ENCODE measurements at places on chromosomes 1 and 21.

- no peak for DNase-seq
Observed at GRCh38 chr1:199811163-199811562, 216.3 kb upstream of the NR5A2 start.

- DNase-seq = peak; percentile 92
Observed at GRCh38 chr1:157193702-157194391, 55.7 kb upstream of the ETV3 start.

GRCh38 chr1:2523891-2524609 lies 2.3 kb downstream of the PANK4 start:
- DNase-seq = no peak

- DNase-seq = peak; percentile 79
Observed at GRCh38 chr1:149962039-149962647, 25.5 kb upstream of the MTMR11 start.

- DNase-seq = no peak
Observed at GRCh38 chr1:9604836-9605235, 16.1 kb downstream of the TMEM201 start.

DNA sequence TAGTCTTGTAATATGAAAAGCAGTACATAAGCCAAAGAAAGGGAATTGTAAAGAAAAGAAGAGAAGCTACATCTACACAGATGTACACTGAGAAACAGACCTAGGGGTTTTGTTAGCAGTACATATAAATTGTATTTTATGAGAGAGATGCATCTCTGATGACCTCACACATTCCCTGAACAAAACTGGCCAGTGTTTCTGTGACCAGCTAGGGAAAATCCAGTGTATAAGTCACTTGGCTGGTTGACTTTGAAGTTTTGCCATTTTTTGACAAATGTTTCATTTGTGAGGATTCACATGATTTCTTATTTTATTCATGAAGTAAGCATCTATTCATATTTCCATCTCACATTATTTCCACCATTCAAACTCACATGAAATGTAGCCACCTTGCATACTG lies 28.3 kb upstream of the DYNLT5 start:
- DNase-seq = no peak

DNA sequence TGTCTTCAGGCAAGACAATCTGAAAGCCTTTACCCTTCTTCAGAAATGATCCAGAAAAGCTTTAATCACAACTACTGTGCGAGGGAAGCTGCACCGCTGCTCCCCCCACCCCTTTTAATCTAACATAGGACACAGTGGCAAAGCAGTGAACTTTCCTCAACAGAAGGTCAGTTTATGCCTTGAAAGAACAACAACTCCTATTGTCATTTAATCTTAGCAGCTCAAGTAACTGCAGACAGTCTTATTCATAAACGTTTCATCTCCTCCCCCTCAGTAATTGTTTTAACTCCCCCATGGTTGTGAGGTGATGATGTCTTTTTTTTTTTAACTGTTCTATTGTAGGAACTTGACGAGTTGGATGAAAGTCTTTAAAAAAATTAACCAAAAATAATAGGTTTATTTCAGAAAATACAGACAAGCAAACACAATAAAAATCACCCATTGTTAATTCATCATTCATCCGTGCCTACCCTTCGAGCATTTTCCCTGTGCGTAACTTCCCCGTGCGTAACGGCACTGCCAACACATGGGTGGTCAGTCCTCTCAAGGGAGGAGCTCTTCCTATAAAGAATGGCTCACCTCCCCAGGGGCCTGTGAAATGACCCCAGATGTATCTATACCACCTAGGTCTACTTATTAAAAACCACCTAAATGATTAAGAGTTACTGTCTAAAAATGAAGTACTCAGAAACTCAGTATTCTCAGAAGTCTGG lies 3.3 kb upstream of the ADAR start:
- DNase-seq = no peak

GRCh38 chr1:226717256-226717909 lies 21.7 kb downstream of the ITPKB start:
- no peak for DNase-seq

- DNase-seq = no peak
Observed at GRCh38 chr1:178960482-178961240, 65.0 kb upstream of the FAM20B start.
